Activated T-helper 2 cell treated with anti-CD3 and anti-CD28 coated beads, Interferon-gamma antibody, Interleukin-2, Interleukin-4, amounts not matched to agents 10 μg/mL and 5 μg/mL and 100 μg/mL, durations not matched to agents 14 hours and 24 hours and 36 hours (primary cell): ENCODE measurements at places on chromosomes 13 and 19. TPM values are rescaled to one million over a fixed set of nuclear protein-coding genes. Genes with fewer than 3 reads are reported as not detected.
A peak's percentile ranks its signal among the peaks of the same experiment; 100 is the strongest.

CASP14 gene
- not detected in 2 replicates for total RNA-seq

CCDC194 gene
- 1.5 and 2.4 TPM in 2 replicates for total RNA-seq

OR7A5 gene
- total RNA-seq: not detected in 2 replicates

VSTM2B gene
- not detected in 2 replicates for total RNA-seq

IGSF23 gene
- total RNA-seq: not detected in 2 replicates

EEF1AKMT1 gene
- 12.2 and 12.7 TPM in 2 replicates for total RNA-seq

DNA sequence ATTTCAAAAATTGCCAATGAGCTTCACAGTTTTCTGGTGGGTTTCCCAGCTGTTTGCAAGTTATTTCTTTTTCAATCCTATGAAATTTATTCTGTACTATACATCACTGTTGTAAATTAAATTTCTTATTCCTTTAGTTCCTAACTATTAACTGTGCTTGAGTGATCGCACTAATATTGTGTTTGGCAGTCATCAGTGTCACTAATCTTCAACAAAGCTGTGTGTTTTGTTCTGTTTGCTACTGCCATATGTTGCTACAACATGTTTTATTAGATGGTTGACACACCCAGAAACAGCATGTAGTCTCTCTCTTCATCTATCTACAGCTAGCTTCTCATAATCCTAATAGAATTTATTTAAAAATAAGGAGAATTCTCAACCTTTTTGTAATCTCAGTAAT is 453.6 kb upstream of the PRR20A start:
- no peaks in the 10 kb centered on the region for H3K4me1 ChIP-seq
- no peak overlapping the region for H3K27ac ChIP-seq
- DNase-seq: no peak
- H3K27me3 ChIP-seq: no peaks in the 10 kb centered on the region
- no peak overlapping the region for H3K4me3 ChIP-seq
- no peaks in the 10 kb centered on the region for H3K36me3 ChIP-seq

- H3K27ac ChIP-seq: no peak overlapping the region
- DNase-seq: no peak
- H3K4me3 ChIP-seq: no peak overlapping the region
- no peaks in the 10 kb centered on the region for H3K27me3 ChIP-seq
- no peaks in the 10 kb centered on the region for H3K4me1 ChIP-seq
Measured at GRCh38 chr19:34393031-34393430, 11.2 kb upstream of the PDCD2L start.

- no peak overlapping the region for H3K4me3 ChIP-seq
- peaks cover 20% of the 10 kb centered on the region for H3K27me3 ChIP-seq
- H3K4me1 ChIP-seq: no peaks in the 10 kb centered on the region
Measured at GRCh38 chr13:109724603-109725002, 61.8 kb downstream of the IRS2 start.

- H3K4me1 ChIP-seq: no peaks in the 10 kb centered on the region
- no peaks in the 10 kb centered on the region for H3K36me3 ChIP-seq
- H3K4me3 ChIP-seq: no peak overlapping the region
- no peak for DNase-seq
Measured at GRCh38 chr13:93976528-93976927, 503.0 kb downstream of the DCT start.

GRCh38 chr13:21516805-21517204 is 57.7 kb upstream of the ZDHHC20 start:
- no peak overlapping the region for H3K4me3 ChIP-seq
- no peaks in the 10 kb centered on the region for H3K27me3 ChIP-seq
- DNase-seq: no peak
- H3K4me1 ChIP-seq: no peaks in the 10 kb centered on the region
- H3K36me3 ChIP-seq: peaks cover 18% of the 10 kb centered on the region

- no peak overlapping the region for H3K4me3 ChIP-seq
- H3K27ac ChIP-seq: no peak overlapping the region
- no peaks in the 10 kb centered on the region for H3K27me3 ChIP-seq
- no peaks in the 10 kb centered on the region for H3K36me3 ChIP-seq
Measured at GRCh38 chr13:91099877-91100276, 247.6 kb upstream of the MIR17HG start.

DNA sequence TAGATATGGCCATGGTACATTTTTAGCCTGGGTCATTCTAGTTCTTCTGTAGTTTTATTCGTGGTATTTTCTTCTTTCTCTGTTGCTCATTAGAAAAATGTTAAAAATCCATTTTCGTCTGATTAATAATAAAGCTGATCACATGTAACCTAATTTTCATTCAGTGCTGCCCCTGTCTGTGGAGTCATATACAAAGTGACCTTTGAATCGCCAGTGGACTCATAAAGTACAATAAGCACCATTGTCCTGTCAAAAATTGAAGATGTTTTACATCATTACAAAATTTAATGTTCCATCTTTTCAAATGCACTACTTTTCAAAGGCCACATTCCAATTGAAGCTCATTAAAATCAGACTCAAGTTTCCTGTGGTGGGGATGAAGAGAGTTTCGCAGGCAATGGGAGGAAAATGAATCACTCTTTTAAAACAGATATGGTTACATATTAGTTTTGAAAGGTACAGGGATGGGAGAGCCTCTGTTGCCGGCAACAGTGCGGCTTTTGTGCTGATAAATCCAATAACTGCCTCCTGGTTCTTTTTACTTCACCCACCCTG is 205.4 kb downstream of the ZNF536 start:
- no peak overlapping the region for H3K4me3 ChIP-seq
- DNase-seq: no peak
- H3K36me3 ChIP-seq: no peaks in the 10 kb centered on the region
- no peaks in the 10 kb centered on the region for H3K27me3 ChIP-seq
- no peaks in the 10 kb centered on the region for H3K4me1 ChIP-seq

DNA sequence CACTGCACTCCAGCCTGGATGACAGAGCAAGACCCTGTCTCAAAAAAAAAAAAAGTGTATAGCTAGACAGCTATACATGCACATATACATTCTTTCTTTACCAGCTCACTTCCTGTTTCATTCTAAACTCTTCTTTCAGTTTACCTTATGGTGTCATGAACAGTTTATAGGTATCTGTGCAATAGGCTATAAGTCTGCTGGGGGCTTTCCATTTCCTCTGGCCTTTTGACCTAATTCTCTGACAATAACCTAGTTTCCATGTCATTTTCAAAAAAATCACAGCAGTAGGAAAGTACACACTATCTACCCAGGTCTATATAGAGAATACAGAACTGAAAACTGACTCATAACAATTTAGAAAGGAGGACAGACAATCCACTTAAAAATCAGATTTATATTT is 24.4 kb upstream of the URAD start:
- H3K4me3 ChIP-seq: no peak overlapping the region
- no peaks in the 10 kb centered on the region for H3K36me3 ChIP-seq
- peaks cover 2% of the 10 kb centered on the region for H3K4me1 ChIP-seq
- H3K27me3 ChIP-seq: peaks cover 8% of the 10 kb centered on the region
- no peak overlapping the region for H3K27ac ChIP-seq
- no peak for DNase-seq

DNA sequence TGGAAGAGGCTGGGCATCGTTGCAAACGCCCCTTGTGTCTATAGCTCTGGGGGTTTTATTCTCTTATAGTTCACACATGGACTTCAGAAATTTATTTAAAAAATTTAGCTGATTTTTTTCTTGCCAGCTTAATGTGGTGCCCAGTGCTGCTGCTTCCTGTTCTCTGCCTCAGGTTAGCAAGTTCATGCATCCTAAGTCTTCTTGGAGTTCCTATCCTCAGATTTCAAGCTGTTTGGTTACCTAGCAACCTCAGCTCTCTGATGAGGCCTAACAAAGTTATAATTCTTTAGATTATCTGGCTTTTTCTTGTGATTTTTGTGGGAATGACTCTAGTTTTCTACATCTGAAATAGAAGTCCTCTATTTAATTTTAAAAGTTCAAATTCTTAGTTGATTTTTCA is 250.9 kb downstream of the MAB21L1 start:
- no peaks in the 10 kb centered on the region for H3K36me3 ChIP-seq
- H3K4me3 ChIP-seq: no peak overlapping the region
- no peak overlapping the region for H3K27ac ChIP-seq
- H3K4me1 ChIP-seq: no peaks in the 10 kb centered on the region
- DNase-seq: no peak

DNA sequence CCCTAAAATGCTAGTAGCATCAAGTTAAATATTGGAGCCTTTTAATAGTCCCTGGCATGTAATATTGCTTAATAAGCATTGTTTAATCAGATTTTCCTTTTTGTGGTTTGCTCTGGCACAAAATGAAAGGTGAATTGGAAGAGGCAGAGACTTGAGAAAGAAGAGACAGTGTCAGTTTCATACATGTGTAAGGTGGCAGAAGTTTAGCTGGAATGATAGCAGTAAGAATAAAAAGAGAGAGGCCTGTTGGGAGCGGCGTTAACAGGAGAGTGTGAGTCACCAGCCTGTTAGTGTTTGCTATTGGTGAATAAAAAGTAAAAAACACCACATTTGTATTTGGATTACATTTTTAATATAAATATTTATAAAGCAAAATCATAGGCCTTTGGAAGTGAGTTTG is 145.3 kb downstream of the PDS5B start:
- H3K4me3 ChIP-seq: no peak overlapping the region
- H3K4me1 ChIP-seq: peaks cover 43% of the 10 kb centered on the region
- no peaks in the 10 kb centered on the region for H3K27me3 ChIP-seq
- DNase-seq: no peak

- H3K27me3 ChIP-seq: no peaks in the 10 kb centered on the region
- peak; percentile 76 for DNase-seq
- peaks cover 44% of the 10 kb centered on the region for H3K36me3 ChIP-seq
- H3K4me3 ChIP-seq: peak overlapping the region; percentile 92
- H3K27ac ChIP-seq: peak overlapping the region; percentile 98
- peaks cover 33% of the 10 kb centered on the region for H3K4me1 ChIP-seq
Measured at GRCh38 chr19:18280247-18281081, 958 bp downstream of the JUND start.

GRCh38 chr13:43132257-43132656 is 108.9 kb downstream of the DNAJC15 start:
- H3K4me1 ChIP-seq: peaks cover 10% of the 10 kb centered on the region
- no peak overlapping the region for H3K4me3 ChIP-seq
- H3K27me3 ChIP-seq: peaks cover 14% of the 10 kb centered on the region
- H3K36me3 ChIP-seq: no peaks in the 10 kb centered on the region
- DNase-seq: no peak
- H3K27ac ChIP-seq: no peak overlapping the region

GRCh38 chr19:12788682-12789097 is 2.6 kb upstream of the JUNB start:
- peak overlapping the region; percentile 88 for H3K4me3 ChIP-seq
- peaks cover 17% of the 10 kb centered on the region for H3K4me1 ChIP-seq
- DNase-seq: no peak
- H3K27me3 ChIP-seq: no peaks in the 10 kb centered on the region
- H3K27ac ChIP-seq: peak overlapping the region; percentile 94
